Activated T-cell treated with anti-CD3 and anti-CD28 coated beads for 4 hours (primary cell): ENCODE measurements at places on chromosomes 13 and 19.

GRCh38 chr19:51742789-51743188 lies 8.9 kb downstream of the FPR1 start:
- no peak for DNase-seq

DNA sequence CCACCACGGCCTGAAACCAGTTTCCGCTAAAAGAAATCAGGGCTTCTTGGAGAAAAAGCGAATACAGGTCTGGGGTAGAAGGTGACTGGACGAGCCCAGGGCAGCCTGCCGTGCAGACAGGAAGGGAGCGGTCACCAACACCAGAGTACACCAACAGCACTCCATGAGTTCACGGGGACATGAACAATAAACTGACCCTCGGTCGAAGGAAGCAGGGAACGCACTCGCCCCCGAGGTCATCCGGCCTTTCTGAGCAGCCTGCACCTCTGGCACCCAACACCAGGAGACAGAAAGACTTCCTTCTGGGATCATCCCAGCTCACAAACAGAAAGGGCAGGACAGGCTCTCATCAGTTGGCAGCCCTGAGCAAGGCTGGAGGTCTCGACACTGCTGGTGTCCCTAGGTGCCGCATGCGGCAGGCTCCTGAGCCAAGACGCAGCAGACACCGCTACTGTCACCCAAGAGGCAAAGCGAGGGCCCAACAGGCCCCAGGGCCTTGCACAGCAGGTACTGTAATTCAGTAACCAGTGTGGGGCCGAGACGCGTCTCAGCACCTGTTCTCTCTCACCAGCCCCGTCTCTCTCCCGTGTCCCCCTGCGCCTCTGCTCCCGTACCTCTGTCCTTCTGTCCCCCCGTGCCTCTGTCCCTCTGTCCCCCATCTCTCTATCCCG lies 18.0 kb downstream of the DCUN1D2 start:
- DNase-seq, result no peak

DNA sequence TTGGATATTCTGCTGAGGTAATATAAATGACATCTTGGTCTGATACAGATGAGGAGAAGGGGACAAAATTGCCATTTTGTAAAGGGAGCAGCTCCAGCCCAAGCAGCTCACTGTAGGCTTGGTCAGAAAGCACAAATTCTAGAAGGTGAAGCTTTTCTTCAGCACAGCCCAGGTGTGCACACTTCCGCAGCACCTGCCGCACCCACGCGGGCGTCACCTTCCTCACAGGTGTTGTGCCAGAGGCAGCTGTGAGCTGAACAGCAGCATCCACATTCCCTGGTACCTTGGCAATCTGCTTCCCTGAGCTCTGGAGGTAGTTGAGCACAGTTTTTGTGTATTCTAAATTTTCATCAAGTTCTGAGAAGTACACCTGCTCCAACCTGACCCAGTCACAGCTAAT lies 79.0 kb downstream of the SACS start:
- DNase-seq, result no peak

GRCh38 chr13:112069845-112070251 lies 2.9 kb downstream of the SOX1 start:
- no peak for DNase-seq

GRCh38 chr19:14575428-14575980 lies 3.6 kb upstream of the NDUFB7 start:
- DNase-seq, result no peak
